DMS53 (cell line): ENCODE measurements at places on chromosomes 13 and 19.

DNA sequence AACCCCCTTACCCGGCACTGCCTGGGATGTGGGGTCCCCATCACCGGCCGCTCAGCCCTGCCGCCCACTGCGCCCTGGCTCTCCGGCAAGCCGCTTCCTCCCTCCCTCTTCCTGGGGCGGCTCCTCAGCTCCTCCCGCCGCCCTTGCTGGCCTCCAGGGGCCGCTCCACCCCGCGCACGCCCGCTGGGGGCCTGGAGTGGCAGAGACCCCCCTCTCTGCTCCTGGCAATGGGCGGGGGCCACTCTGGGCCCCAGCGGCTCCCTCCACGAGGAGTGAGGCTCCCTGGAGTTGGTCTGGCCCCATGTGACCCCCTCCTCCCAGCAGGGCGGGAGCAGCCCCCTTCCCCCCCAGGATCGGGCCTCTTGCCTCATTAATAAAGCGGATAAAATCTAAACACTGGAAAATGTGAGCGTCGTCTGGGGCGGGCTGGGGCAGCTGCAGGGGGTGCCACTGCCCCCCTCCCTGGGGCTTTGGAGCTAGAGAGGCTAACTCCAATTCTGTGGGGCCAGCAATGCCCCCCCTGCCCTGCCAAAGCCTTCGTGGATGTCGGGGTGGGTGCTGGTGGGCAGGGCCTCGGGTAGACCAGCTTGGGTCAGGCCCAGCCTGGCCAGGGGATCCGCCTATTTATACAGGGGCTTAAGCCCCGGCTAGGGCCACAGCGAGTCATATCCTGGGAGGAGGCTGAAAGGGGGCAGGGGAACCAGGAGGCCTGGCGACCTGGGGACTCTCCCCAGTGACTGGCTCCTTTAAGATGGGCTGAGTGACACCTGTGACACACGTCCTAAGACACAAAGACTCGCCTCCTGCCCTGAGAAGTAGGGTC is at the start of gene PTGER1:
TSS of gene PTGER1 (minus strand) at position 104 of the 823 bp plus-strand sequence. CDS start 1,034 bp downstream, outside the sequence.
- DNase-seq, result peak; percentile 53

- peak; percentile 25 for DNase-seq
Observed at GRCh38 chr19:51971624-51972023, 15.0 kb downstream of the ZNF350 start.

DNA sequence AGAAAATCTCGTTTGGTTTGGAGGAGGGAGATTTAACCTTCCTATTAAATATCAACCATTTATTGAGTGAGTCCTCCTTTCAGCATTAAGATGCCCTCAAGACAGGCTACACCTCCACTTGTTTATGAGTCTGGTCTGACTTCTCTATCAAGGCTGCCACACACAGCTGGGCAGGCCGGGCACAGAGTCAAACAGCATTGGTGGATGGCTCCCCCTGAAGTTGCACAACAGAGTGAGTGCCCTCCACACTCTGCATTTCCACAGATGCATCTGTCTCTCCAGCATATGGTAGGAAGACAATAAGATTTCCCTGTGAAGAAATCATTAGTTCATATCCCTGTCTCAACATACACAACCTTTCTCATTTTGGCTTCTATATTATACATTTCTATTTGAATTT is 31.4 kb downstream of the PHF11 start:
- no peak for DNase-seq

DNA sequence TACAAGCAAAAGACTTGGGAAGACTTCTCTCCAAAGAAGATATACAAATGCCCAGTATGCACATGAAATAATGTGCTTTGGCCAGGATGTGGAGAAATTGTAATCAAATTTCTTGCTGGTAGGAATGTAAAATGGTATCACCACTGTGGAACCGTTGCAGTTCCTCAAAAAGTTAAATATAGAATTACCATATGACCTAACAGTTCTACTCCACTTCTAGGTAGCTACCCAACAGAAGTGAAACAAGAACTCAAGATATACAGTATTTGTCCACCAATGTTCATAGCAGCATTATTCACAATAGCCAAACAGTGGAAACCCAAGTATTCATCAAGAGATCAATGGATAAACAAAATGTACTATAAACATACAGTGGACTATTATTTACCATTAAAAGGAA is 95.0 kb upstream of the KLF5 start:
- no peak for DNase-seq

- no peak for DNase-seq
Observed at GRCh38 chr19:18172331-18173053, 1.1 kb upstream of the IFI30 start.

- no peak for DNase-seq
Observed at GRCh38 chr13:113555141-113555540, 29.4 kb upstream of the TFDP1 start.

GRCh38 chr19:11111117-11111770 is 22.0 kb downstream of the LDLR start:
- DNase-seq, result no peak

- no peak for DNase-seq
Observed at GRCh38 chr13:51495316-51495715, 42.5 kb upstream of the INTS6 start.

GRCh38 chr13:23500849-23501248 is 67.3 kb upstream of the SACS start:
- DNase-seq, result no peak

- no peak for DNase-seq
Observed at GRCh38 chr13:45178349-45179162, 22.3 kb downstream of the KCTD4 start.

GRCh38 chr19:28290963-28291657 is 921.8 kb downstream of the UQCRFS1 start:
- DNase-seq, result no peak

GRCh38 chr19:4909156-4909896 is at the start of gene UHRF1:
Gene UHRF1 (plus strand): TSS chr19:4909501. CDS start chr19:4910886, 1,385 bp downstream.
- peak; percentile 68 for DNase-seq

DNA sequence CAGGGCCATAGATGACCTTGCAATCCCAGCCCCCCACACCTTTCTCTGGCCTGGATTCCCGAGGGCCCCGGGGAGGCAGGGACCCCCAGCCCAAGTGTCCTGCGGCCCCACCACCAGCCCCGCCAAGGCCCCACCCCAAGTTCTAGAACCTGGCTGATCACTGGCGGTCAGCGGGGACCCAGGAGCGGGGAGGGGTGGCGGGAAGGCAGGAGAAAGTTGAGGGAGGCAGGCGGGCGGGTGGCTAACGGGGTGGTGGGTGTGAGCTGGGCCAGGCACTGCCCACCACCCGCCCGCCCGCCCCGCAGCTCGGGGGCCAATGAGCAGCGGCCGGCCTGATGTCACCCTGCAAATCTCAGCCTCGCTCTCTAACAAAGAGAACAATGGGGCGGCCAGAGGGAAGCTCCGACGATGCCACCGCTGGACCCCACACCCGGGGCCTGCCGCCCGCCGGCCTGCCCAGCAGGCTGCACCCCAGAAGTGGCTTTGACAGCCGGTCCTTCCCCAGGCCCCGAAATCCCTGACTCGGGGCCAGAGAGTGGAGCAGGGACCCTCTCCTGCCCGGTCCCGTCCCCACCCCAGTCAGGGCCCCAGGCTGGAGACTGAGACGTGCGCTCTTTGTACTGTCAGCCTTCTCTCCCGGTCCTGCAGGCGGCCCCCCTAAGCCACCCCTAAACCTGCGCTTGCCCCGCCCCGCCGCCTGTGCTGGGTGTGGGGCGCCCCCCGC is 1.6 kb downstream of the MEX3D start:
- no peak for DNase-seq

DNA sequence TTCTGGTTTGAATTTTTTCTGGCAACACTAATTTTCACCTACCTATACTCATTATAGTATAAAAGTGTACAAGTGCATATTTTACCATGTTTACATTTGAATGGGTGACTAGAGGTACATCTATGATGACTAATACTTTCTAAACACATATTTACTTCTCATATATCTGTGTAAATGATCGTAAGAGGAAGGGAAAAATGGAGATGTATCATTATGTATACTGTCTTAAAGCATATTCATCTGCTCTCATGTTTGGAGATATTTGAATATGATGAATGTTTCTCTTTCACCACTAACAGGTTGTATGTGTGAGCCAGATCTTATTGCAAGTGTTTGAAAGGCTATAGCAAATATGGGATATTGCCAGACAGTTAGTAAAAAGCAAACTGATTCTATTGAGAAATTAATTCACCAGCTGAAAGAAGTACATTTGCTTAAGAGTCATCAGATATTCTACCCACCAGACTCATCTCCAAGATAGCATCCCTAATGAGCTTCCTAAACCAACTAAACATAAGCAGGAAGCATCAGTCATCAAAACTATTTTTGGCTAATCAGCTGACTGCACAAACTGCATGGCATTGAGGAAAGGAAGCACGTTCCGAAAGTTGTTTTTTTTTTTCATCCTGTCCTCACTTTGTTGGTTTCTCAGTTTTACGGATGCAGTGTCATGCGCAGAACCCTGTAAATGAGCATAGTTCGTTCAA is 738.2 kb downstream of the GPC5 start:
- DNase-seq, result peak; percentile 63

- no peak for DNase-seq
Observed at GRCh38 chr13:80824229-80824628, 483.3 kb upstream of the SPRY2 start.

DNA sequence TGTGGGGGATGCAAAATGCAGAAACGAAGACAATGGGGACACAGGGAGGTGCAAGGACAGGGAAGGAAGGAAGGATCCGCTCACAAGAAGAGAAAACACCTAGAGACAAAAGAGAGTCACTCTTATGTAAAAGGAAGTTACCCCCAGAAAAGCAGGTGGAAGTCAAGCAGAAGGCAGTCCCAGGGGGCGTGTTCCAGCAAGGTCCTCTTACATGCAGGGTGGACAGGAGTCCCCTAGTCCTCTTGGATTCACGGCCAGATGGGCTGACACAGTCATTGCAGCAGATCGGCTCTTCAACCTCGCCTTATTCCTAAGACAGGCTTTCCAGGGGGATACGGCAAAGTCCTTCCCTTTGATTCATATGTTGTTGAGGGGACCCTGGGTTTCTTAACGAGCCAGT is 83.9 kb upstream of the SPATA13 start:
- DNase-seq, result peak; percentile 75

DNA sequence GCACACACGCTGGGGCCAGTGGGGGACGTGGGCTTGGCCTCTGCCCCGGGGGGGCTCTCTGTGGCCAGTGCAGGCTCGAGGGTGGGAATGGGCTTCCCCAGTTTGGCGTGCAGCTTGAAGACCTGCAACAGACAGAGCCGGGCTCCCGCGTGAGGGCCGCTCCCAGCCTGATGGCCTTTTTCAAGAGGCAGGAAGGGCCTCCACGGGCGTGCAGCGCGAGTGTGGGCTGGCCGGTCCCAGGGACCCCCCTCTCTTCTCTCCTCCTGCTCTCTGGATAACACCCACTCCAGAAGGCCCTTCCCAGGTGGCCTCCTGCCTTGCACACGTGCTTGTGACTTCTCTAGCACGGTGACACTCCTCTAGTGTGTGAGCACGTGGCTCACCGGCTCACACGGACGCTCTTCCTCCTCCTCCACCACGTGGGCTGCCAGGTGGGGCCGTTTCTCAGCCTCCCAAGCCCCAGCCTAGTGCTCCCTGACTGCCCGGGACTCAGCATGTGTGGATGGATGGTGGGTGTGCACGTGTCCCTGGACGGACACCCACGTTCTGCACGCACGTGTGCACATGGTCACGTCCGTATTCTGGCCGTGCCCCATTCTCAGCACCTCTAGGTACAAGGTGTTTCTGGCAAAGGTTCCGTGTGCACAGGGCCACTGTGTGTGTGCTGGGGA is 39.2 kb upstream of the MATK start:
- DNase-seq, result no peak

GRCh38 chr19:18746401-18747325 is 44.4 kb downstream of the COMP start:
- DNase-seq, result no peak

GRCh38 chr13:44402899-44403445 is 29.3 kb downstream of the SERP2 start:
- no peak for DNase-seq

- peak; percentile 27 for DNase-seq
Observed at GRCh38 chr13:40271931-40272775, 394.3 kb downstream of the FOXO1 start.

GRCh38 chr13:36817996-36818803 is 822 bp upstream of the RFXAP start:
- peak; percentile 41 for DNase-seq

- DNase-seq, result peak; percentile 59
Observed at GRCh38 chr13:36998624-36999041, 507 bp downstream of the ALG5 start.

- no peak for DNase-seq
Observed at GRCh38 chr13:98797456-98797855, 45.0 kb upstream of the SLC15A1 start.

GRCh38 chr13:113857531-113858195 is 6.2 kb downstream of the GAS6 start:
- DNase-seq, result no peak

- DNase-seq, result peak; percentile 88
Observed at GRCh38 chr19:57406516-57407123, 4.3 kb upstream of the ZNF17 start.

- DNase-seq, result no peak
Observed at GRCh38 chr19:3368848-3369336, 2.5 kb downstream of the NFIC start.

- peak; percentile 38 for DNase-seq
Observed at GRCh38 chr19:5369962-5370367, 29.4 kb upstream of the PTPRS start.

DNA sequence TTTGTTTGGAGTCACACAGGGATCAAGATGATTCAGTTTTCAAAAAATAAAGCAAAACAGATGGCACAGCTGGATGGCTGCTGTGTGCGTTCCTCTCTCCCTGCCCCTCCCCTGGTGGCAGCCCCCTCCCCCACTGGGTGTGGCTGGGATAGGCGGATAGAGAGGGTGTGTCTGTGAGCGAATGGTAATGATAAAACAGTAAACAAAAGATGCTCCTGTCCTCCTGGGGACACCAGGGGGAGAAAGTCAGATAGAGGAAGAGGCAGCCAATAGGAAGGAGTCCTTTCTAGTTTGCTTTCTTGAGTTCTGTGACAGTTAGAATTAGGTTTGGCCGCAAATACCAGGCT is 6.5 kb downstream of the TMEM255B start:
- DNase-seq, result no peak

DNA sequence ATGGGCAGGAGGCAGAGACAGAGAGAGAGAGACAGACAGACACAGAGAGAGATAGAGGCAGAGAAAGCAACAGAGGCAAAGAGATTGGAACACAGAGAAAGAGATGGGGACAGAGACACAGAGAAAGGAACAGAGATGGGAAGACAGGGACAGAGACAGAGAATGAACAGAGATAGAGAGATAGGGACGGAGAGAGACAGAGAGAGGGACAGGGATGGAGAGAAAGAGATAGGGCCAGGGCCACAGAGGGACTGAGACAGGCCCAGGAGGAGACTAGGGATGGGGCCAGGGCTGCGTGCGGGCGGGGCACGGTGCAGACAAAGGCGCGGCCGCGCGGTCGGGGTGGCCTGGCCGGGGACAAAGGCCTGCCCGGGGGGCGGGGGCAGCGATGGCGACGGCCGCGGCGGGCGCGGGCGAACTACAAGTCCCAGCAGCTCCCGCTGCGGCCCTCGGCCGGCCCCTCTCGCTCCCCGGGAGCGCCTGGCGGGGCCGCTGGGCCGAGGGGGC is at the start of gene ZNF358:
TSS of gene ZNF358 (plus strand) at position 459 of the 507 bp plus-strand sequence. CDS start 3,140 bp downstream, outside the sequence.
- DNase-seq, result peak; percentile 82
